Activated CD4-positive, alpha-beta T cell treated with anti-CD3 and anti-CD28 coated beads, Interleukin-2, amount 50 U/mL, for 16 hours (primary cell): ENCODE measurements at places on chromosomes 2 and 18.
A peak's percentile ranks its signal among the peaks of the same experiment; 100 is the strongest.

- DNase-seq = no peak
Observed at GRCh38 chr18:77366067-77366719, 116.5 kb downstream of the GALR1 start.

DNA sequence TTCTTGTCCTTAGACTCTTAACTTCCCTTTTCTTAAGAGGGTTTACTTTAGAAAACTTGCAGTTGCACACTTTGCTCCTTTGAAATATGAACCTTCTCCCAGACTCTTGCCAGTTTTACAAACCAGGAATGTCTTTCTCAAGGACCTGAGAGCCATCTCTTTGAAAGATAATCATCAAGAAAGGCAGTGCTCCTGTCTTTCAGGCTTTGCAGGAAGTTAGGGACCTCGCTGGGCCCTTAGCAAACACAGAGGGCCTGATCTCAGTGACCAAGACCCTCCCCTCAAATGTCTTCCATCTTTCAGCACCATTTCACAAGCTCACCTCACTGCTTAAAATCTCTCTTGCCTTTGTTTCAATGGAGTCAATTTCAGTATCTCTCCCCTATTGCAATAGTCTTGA is 32.0 kb upstream of the NYAP2 start:
- no peak for DNase-seq

DNA sequence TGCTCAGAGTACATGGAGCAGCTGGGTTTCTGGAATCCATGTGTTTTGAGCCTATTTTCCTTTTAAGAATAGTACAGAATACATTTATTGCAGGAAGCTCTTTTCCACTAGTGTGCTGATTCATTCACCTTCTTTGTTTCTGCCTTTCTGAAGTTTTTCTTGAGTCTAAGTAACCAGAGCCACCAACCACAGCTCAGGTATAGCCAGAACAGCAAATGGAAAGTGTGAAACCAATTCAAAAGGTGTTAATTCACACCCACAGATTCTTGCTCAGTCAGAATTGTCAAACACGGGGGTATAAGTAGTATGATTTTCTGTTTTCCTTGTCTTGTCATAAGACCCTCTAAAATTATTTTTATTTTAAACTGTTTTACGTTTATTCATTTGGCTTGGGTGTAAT is 75.9 kb upstream of the DYNAP start:
- DNase-seq = peak; percentile 4

GRCh38 chr2:54879598-54880332 is 156.3 kb downstream of the EML6 start:
- DNase-seq = no peak

DNA sequence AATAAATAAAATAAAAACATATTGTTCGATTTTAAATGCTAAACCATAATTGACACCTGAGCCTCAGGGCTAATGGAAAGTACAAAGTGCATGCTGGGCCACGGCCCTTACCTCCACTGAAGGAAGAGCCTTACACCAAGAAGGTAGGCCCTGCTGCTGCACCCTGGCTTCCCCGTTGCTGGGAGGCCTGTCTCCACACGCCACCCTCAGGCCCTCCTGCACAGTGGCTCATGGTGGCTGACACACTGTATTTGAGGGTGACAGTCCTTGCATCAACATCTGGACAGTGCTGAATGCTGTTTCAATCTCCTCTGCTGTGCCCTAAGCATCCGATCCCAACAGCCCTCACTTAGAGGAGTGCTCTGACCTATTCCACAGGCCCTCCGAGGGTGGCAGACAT is 39.3 kb upstream of the EDAR start:
- DNase-seq = no peak

- no peak for DNase-seq
Observed at GRCh38 chr18:67730886-67731285, 214.4 kb upstream of the DSEL start.

GRCh38 chr2:206368484-206368883 is 74.8 kb upstream of the ADAM23 start:
- DNase-seq = no peak
